ENCODE measurements at places on chromosomes 2 and 18.

DNA sequence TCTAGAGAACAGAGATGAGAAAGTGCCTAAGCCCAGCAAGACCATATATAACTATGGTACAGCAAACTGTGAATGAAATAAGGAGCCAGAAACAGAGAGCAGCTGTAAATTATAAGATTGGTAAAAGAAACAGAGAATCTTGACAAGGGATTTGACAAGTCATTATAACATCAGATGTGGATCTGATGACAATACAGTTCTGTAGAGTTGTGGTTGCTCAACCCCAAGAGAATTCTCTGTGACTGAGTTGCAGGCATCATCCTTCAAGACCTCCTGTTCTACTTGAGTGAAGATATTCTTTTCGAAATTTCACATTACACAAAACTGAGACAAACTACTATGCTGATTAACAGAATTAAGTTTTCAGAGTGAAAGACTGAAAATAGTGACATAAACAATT is 343.1 kb upstream of the SLC39A10 start:
- no peak for DNase-seq

DNA sequence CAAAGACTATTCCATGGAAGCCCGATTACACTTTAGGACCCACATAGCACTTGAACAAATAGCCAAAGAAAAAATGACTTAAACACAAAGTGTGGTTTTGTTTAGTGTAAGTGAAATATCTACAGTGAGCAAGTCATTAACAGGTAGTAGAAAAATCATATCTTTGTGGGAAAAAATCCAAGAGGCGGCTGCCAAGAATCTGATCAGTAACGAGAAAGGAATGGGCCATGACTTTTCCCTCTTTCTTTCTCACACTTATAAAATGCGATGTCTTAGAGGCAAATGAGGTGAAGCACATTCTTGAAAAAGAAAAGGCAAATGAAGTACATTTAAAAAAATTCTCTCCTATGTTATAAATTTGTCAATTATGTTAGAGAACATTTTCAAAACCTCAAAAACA is 12.9 kb upstream of the GEMIN6 start:
- no peak for DNase-seq

DNA sequence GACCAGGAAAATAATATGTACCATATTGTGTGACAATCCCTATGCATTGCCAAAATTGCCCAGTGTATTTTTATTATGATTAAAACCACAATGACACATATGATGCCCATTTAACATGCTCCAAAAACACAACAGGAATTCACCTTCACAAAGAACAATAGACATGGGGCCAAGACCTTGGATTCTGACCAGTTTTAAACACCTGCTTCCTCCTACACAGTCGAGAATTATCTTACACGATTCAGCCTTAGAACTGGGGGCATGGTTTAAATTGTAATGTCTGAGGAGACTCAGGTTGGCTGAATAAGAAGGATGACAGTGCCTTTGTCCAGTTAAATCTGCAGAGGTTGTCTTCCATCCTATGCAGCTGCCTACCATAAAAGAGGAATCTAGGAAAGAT is 212.7 kb downstream of the PLCL1 start:
- no peak for DNase-seq

- DNase-seq, result no peak
Measured at GRCh38 chr18:26840965-26841364, 24.5 kb downstream of the AQP4 start.

- DNase-seq, result no peak
Measured at GRCh38 chr2:235542733-235543127, 48.9 kb downstream of the AGAP1 start.

DNA sequence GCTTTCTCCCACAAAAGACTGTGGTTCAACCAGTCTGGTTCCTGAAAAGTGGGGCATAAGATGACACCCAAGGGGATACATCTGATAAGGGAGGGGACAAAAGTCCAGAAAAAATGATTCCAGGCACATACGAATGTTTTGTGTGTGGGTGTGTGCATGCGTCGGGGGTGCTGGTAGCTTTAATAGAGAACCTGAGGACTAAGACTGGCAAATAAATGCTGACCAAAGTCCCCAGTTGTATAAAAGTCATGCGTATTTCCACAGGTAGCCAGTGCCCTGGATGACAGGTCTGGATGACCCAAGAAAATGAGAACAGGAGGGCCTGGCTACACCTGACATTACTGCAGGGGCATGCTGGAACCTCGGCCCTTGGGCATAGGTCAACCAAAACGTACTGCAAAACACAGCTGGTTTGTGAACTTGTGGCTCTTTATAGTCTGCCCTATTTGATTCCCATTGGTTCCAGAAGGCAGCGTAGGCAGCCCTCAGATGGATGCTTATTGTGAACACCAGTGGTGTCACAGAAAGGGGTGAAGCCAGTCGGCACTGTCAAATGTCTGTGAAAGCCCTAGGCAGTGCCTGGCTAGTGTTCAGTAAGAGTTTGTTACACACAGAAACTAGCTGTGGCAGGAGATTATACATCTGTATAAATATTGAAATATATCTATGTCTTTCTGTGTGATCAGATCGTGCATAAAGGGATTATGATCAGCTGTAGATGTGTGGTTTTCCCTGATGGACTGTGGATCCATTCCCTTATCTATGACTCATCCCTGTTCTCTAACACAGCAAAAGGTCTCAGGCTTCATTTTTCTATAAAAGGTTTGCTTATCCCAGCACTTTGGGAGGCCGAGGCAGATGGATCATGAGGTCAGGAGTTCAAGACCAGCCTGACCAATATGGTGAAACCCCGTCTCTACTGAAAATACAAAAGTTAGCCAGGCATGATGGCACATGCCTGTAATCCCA is 58.3 kb downstream of the INSIG2 start:
- no peak for DNase-seq

GRCh38 chr2:14513903-14514302 is 118.6 kb upstream of the LRATD1 start:
- no peak for DNase-seq

GRCh38 chr2:12704378-12704777 is 12.4 kb upstream of the TRIB2 start:
- no peak for DNase-seq

GRCh38 chr2:19697131-19697530 is 204.7 kb downstream of the TTC32 start:
- DNase-seq, result no peak

DNA sequence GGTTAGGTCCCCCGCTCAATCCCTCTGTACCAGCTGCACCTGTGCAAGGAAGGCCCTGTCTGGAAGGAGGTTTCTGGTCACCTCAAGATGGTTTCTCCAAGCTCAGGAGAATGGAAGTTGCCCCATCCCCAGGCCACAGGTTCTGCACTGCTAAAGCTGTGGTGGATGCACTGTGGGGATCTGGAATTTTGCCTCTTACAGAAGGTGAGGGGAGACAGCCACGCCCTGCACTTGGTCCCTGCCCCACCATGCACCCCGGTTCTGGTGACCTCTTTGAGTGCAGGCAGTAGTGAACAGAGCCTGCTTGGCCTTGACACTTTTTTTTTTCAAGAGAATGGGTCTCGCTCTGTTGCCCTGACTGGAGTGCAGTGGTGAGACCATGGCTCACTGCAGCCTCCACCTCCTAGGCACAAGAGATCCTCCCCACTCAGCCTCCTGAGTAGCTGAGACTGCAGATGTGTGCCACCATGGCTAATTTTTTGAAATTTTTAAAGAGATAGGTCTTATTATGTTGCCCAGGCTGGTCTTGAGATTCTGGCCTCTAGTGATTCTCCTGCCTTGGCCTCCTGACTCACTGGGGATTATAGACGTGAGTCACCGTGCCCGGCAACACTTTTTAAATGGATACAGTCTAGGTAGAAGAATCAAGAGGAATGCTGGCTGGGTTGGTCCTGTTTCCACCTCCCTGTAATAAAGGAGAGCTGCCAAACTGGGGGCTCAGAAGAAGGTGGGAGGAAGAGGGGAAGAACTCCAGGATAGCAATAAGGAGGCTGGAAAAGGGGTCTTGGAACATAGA is 5.8 kb upstream of the NT5DC4 start:
- no peak for DNase-seq

- peak; percentile 25 for DNase-seq
Measured at GRCh38 chr2:99662761-99663341, 173.0 kb upstream of the REV1 start.

DNA sequence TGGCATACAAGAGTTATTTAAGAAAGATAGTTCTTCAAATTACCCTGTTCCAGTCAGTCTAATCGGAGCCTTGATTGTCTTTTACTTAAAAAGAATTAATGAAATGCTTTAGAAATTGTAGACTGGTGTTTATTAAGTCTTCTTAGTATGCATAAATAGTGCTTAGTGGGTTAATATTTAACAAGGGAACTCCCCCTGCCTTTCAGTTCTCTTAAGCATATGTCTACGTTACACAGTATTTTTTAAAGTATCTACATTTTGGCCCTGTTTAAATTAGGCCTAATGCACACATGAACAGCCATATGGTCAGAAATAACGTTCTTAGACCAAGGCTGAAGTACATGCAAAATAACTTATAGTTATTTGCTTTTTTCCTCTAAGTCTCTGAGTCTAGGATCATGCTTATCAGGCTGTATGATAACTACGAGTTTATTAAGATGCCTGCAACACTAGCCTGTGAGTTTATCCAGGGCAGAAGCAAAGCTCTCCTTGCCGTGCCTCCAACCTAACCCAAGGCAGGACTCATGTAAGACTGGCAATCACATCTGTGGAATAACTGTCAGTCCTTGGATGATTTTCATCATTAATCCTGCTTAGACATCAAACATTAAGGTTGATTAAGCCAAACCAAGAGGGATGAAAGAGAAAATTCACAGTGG is 6.7 kb downstream of the BCL2 start:
- no peak for DNase-seq

- no peak for DNase-seq
Measured at GRCh38 chr2:197268786-197269584, 41.6 kb downstream of the ANKRD44 start.

DNA sequence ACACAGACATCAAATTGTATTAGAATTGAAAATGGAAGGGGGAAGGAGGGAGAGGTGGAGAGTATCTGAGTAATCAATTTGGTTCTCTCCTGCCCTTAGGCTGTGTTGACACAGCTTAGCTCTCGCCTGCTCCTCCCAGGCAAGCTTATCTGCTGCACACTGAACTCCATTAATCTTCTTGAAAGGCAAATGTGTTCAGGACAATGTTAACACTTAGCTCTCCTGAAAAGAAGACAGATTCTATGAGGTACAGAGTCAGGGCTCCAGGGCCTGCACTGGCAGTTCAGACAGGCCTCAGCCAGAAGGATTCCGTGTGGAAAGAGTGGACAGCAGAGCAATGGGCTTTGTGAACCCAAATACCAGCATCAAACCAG is 430.0 kb upstream of the TNP1 start:
- no peak for DNase-seq

DNA sequence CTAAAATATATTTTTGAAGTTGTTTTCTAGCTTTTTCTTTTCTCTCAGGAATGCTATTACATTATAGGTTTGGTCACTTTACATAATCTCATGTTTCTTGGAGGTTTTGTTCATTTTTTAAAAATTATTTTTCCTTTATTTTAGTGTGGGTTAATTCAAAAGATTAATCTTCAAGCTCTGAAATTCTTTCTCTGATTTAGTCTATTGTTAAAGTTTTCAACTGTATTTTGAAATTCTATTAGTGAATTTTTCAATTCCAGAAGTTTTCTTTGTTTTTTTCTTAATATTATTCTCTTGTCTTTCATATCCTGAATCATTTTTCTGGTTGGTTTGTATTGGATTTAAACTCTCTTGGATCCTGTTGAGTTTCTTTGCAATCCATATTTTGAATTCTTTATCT is 80.4 kb downstream of the MSTN start:
- no peak for DNase-seq
